ENCODE measurements at places on chromosomes 6 and 20.

DNA sequence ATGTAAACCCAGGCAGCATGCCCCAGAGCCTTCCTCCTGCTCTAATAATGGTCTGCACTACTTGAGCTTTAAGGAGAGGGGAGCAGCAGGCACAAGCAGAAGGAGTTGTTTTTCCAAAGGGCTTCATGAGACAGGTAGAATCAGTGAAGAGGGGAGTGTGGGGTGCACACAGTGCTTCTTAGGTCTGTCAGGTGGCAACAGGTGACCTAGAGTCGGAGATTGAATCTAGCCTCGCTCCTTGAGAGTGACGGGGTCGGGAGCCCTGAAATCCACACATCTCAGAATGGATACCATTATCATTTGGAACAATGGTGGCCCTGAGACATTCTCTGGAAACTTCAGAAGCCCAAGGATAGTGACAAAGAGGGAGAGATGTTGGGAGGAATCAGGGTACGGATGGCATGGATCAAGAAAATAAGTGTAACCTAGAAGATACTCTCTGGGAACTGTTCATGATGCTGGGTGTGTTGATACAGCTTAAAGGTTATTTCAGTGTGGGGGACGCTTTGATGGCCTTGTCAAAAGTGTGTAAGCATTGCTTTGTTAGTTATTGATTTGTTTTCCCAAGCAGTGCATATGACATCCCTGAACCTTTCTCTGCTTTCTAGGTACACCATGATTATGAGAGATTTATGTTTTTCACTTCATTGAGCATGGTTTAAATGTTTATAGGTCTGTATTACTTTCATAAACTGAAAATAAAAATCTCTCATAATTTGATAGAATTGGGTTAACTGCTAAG lies 77.8 kb upstream of the L3MBTL3 start:
- DNase-seq, result no peak

DNA sequence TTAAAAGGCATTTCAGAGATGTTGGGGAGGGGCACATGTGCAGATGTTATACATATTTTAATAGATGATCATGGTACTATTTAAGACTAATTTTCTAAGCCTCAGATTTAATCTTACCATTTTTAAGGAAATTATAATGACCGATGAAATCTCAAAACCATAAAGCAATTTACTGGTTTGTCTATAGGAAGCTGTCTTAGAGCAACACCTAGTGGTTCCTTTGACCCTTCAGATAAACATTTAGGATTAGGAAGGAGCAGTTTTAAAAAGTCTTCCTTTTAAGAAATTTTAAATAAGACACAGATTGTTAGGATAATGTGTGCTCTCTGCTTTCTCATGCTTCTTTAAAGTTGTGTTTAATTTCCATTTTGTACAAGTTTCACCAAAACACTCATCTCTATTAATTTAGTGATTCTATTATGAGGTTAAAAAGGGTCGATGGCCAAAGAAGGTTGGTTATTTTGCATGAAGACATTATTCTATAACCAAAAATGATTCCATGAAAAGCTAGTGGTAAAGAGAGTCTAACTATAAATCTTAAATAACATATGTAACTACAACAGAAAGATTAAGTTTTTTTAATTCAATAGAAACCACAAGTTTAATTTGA lies 376.4 kb downstream of the HACE1 start:
- no peak for DNase-seq

DNA sequence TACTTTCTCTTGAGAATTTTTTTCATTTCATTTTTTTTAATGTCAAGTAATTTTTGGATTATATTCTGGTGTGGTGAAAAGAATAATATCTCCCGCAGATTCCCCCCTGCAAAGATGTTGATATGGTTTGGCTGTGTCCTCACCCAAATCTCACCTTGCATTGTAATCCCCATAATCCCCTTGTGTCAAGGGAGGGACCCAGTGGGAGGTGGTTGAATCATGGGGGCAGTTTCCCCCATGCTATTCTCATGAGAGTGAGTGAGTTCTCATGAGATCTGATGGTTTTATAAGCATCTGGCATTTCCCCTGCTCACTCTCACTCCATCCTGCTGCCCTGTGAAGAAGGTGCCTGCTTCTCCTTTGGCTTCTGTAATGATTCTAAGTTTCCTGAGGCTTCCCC lies 58.7 kb upstream of the PMEPA1 start:
- DNase-seq, result no peak

GRCh38 chr6:14224359-14225103 lies 107.0 kb downstream of the CD83 start:
- DNase-seq, result no peak

- no peak for DNase-seq
These were observed 6.0 kb downstream of the HSF2 start for GRCh38 chr6:122405417-122405816.

DNA sequence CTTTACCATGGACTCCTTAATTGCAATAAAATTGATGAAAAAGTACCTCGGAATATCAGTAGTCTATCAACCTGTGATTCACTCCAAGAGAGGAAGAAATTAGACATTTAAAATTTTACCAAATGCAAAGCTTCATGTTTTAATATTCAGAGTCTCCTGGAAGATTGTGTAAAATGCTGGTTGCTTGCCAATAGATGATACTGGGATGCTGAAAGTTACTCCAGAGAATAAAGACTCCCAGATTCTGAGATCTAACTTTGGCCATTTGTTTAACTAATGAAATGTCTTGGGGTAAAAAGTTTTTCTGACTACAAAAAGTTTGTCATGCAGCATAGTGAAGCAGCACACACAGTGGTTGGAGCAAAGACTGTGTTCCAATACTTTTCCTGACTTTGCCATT lies 176.7 kb upstream of the RSPO3 start:
- DNase-seq, result no peak

GRCh38 chr20:57580478-57581201 lies 19.7 kb downstream of the PCK1 start:
- DNase-seq, result no peak

DNA sequence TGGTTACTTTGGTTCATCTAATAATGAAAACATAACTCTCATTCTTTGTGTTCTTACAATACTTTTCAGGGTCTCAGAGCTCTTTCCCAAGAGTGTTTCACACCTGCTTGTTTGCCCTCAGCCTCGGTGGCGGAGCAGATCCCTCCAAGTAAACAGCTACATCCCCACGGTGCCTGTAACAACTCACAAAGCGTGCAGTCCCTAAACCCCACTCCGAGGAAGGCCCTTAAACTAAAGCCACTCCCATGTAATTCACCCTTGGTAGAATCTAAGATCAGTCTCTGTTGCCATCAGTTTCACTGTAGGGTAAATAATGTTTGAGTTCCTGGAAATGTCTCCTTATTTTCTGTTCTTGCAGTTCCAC lies 101.1 kb downstream of the TFAP2A start:
- no peak for DNase-seq

DNA sequence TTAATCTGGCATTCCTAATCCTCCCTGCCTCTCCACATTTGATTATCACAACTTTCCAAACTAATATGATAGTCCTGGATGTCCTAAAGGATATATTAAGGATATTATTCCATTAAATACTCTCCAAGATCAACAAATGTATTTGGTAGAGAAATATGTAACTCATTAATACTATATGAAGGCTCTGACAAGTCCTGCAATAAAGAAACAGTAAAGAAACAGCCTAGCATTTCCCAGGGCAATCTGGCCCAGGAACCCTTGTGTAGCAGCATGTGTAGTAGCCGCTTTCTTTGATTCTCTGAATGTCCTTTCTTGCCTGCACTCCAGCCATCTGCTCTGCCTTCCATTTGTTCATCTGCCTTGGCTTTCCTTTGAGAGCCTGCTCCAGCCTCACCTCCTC lies 23.7 kb downstream of the TRAM2 start:
- DNase-seq, result no peak

GRCh38 chr6:166402582-166403277 lies 20.0 kb upstream of the MPC1 start:
- DNase-seq, result no peak

GRCh38 chr6:27668442-27669294 lies 195.8 kb upstream of the ZNF184 start:
- no peak for DNase-seq

DNA sequence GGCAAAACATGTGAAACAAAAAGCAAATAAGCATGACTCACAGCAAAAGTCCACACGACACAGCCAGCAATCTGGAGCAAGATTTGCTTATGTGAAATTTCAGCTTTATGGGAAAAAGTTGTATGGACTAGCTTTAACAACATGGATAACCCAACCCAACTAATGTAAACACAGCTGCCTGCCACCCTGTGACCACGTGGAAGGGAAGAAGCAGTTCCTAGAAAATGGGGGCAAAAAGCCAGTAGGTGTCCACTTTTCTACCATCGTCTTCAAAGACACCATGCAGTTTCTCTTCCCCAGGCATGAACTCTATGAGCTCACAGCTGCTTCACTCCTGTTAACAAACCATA lies 425.4 kb upstream of the RNF217 start:
- no peak for DNase-seq

- no peak for DNase-seq
These were observed 56.1 kb downstream of the VSTM2L start for GRCh38 chr20:37958856-37959520.

DNA sequence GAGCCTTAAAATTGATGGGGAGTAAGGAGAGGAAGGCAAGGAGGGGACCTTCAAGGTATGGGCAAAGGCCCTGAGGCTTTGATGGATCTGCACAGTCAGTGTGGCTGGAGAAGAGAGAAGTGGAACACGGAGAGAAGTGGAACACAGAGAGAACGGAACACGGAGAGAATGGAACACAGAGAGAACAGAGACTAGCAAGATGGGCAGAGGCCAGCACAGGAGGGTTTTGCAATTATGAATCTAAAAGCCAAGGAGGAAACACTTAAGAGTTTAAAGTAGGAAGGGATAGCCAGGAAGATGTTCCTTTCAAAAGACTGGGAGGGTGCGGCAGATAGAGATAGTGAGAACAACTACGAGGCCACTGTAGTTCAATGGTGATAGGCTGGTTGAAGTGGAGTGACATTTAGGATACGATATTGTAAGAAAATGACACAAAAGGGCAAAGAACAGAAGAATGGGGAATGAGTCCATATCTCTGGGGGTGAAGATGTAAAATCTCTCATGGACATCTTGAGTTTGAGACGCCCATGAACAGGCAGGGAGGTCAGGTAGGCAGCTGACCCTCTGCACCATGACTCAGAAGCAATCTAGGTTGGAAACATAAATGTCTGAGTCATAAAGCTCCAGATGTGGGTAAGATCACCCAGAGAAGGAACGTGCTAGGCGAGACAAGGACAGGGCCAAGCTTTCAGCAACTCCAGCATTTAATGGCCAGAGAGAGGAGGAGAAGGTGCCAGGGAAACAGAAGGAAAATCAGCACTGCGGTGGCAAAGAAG lies 25.4 kb downstream of the ZMYND8 start:
- no peak for DNase-seq

GRCh38 chr20:5120185-5120476 lies 373 bp upstream of the PCNA start:
- no peak for DNase-seq

DNA sequence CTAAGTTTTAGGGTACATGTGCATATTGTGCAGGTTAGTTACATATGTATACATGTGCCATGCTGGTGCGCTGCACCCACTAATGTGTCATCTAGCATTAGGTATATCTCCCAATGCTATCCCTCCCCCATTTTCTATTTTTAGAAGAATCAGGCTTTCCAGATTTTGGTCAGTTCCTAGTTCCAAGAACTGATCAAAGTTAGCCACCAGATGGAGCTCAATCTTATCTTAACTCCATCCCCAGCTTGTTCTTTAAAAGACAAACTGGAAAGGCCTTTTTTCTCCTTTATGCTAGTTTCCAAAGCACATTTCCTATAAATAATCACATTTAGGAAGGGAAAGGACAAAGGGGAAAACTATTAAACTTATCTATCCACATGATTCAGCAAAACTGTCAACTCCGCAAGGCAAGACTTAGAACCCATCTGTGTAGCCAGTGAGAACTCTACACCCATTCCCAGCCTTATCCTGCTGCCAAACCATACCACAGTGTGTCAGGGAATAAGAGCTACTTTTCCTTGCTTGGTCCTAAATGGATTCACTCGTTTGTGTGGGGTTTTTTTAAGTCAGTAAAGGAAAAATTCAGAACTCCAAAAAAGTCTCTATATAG lies 22.8 kb upstream of the KHDC1 start:
- peak; percentile 64 for DNase-seq

GRCh38 chr6:3882431-3882830 lies 33.3 kb downstream of the FAM50B start:
- DNase-seq, result no peak

GRCh38 chr20:16173044-16173443 lies 400.2 kb downstream of the KIF16B start:
- no peak for DNase-seq

DNA sequence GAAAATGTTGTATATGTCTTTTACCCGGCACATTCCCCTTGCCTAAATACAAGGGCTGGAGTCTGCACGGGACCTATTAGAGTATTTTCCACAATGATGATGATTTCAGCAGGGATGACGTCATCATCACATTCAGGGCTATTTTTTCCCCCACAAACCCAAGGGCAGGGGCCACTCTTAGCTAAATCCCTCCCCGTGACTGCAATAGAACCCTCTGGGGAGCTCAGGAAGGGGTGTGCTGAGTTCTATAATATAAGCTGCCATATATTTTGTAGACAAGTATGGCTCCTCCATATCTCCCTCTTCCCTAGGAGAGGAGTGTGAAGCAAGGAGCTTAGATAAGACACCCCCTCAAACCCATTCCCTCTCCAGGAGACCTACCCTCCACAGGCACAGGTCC lies 11.3 kb upstream of the MAPRE1 start:
- DNase-seq, result no peak

- DNase-seq, result no peak
These were observed 77.6 kb downstream of the ZMYND8 start for GRCh38 chr20:47278907-47279348.

GRCh38 chr6:147135211-147135681 lies 69.0 kb upstream of the STXBP5 start:
- DNase-seq, result no peak

- DNase-seq, result peak; percentile 76
These were observed 21.9 kb upstream of the CHMP4B start for GRCh38 chr20:33789109-33789857.

DNA sequence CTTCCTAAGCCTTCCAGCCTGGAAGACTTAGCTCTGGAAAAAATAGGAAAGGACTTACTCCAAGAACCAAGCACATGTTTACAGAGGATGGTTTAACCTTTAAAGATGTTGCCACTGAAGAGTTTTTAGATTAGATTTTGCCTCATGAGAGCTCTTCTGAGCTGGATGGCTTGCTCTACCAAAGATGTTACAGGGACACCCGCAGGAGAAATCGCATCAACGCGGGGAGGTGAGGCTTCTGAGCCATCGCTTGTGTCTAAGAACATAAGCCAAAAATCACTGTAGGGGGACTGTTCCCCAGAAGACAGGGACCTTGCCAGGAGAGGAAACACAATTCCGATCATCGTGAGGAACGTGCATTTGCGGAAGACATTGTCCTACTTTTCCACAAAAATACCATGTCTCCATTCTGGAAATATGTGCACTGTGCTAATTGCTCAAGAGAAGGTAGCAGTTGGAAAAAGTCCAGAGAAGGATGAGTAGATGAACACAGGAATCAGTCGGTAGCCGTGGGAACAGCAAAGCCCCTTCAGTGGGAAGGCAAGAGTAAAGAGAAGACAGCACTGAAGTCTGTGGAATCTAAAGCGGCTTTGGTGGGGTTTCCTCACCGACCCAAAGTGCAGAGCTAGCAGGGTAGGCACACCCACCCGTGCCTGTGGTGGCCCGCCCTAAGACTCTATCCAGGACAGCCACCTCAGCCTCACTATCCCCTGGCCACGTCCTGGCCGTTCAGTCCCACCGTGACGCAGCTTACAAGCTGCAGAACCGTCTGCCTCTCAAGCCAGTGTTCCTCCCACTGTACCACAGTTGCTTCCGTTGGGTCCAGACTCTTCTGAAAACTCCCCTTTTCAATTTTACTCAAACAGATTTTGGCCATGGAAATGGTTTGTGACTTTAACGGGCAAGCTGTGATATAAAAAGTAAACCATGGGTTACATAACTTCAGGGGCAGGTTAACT lies 334.8 kb downstream of the NRN1 start:
- DNase-seq, result no peak

Measured in amniotic stem cell (primary cell).